Esophagus mucosa (tissue), 1 donor: ENCODE measurements at places on chromosomes 16 and 17. TPM values are rescaled to one million over a fixed set of nuclear protein-coding genes. Genes with fewer than 3 reads are reported as not detected.

SLFN11 gene
- 6.6 TPM for total RNA-seq

BAIAP2 gene
- total RNA-seq: 111 TPM

MT1H gene
- total RNA-seq: 5.0 TPM

DOC2B gene
- total RNA-seq: 32.5 TPM

SLC7A6 gene
- total RNA-seq: 4.7 TPM

RUNDC3A gene
- 6.0 TPM for total RNA-seq

AIPL1 gene
- total RNA-seq: not detected

LAT gene
- total RNA-seq: 3.5 TPM

MYH1 gene
- total RNA-seq: not detected

ITGAX gene
- total RNA-seq: 1.9 TPM

EPOP gene
- 4.9 TPM for total RNA-seq
